ENCODE measurements at places on chromosomes 16 and 17.

- DNase-seq = no peak
Observed at GRCh38 chr16:9136596-9136995, 45.2 kb downstream of the HAPSTR1 start.

DNA sequence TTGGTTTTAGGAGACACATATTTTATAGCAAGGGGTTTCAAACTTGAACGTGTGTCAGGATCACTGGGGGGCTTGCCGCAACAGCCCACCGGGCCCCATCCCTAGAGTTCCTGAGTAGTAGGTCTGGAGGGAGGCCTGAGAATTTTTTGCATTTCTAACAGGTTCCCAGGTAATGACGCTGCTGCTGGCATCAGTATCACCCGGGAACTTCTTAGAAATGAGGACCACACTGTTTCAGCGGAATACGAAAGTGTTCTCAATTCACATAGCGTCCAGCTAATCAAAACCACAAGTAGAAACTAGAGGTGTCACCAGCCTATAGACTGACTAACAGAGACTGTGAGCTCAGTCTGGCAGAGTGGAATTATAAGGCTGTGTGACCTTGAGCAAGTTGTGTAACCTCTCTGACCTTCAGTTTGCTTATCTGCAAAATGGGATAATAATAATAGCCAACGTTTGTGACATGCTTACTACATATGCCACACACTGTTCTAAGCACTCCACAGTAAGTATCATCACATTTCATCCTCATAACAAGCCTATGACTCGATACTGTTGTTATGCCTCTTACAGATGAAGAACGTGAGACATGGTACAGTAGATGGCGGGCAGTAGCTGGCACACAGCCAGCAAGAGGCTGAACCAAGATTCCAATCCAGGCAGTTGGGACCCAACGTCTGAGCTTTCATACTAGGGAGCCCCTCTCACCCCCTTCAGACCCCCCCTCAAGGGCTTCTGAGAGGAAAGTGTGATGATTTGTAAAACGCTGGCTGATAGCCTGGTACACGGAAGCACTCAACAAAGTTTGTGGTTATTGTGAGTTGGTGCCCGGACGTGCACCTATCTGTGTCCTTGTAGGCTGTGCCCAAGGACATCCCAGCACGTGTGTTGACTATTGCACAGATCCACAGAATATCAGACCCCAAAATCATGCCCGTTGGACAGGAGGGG, 4.6 kb upstream of the ICAM2 start:
- DNase-seq = no peak

DNA sequence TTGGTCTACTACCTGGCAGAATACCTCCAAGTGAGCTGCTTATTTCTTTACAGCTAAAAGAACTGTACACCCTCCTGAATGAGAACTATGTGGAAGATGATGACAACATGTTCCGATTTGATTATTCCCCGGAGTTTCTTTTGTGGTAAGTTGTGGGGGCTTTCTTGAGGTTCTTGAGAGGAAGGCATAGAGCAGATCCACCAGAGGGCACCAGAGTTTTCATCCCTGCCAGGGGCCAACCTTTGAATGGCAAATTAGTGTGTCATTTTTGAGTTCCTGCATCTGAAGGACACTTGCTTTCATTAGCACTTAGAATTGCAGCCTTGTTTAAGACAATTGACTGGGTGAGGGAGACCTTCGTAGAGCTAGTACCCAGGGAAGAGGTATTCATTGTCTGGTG, 35.0 kb downstream of the NMT1 start:
- DNase-seq = no peak

GRCh38 chr17:17691468-17692263, 10.4 kb downstream of the RAI1 start:
- no peak for DNase-seq

- DNase-seq = no peak
Observed at GRCh38 chr17:21303441-21304065, 19.0 kb downstream of the MAP2K3 start.

GRCh38 chr17:64773836-64774761, 112.0 kb upstream of the SMURF2 start:
- no peak for DNase-seq

- DNase-seq = no peak
Observed at GRCh38 chr17:27206447-27206846, 87.5 kb upstream of the WSB1 start.

GRCh38 chr17:628089-628941, 86.3 kb downstream of the VPS53 start:
- no peak for DNase-seq

DNA sequence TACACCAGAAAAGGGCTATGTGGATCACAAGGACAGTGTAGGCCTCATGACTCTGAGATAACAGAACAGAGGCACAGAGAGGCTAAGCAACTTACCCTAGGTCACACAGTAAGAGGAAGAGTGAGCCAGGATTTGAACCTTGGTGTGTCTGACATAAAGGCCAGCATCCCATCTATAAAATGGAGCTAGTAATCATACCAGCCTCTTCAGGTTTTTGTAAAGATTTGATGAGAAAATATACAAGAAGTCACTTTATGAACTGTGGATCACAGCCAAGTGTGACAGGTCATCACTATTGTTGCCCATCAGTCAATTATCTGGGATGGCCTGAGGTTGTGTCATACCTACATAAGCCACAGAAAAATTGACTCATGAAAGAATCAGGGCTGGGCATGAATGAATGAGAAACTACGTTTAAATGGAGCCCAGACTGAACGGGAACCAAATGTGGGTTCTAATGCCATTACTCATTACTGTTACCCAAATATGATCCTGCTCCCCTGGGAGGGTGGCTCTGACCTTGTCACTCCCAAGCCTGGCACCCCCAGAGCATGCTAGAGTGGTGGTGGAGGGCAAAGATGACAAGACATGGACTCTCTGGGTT, 21.0 kb downstream of the FBXO39 start:
- no peak for DNase-seq

DNA sequence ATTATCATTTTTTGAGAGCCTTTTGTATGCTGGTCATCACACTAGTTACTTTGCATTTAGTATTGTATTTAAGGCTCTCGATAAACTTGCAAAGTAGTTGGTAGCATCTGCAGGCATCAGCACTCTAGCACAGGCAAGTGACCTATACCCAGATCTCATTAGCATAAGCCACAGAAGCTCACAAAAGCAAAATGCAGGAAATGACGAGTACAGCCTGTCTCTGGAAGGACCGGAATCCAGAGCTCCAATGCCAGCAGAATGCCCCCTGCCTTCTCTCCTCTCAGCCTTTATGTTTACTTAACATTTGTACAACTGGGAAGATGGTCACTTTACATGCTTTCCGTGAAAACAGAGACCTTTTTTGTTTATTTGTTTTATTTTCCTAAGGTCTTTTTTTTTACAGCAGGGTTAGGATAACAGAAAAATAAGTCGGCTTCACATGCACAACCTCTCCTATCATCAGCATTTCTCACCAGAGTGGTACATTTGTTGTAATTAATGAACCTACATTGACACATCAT, 45.4 kb upstream of the MYOCD start:
- DNase-seq = no peak

DNA sequence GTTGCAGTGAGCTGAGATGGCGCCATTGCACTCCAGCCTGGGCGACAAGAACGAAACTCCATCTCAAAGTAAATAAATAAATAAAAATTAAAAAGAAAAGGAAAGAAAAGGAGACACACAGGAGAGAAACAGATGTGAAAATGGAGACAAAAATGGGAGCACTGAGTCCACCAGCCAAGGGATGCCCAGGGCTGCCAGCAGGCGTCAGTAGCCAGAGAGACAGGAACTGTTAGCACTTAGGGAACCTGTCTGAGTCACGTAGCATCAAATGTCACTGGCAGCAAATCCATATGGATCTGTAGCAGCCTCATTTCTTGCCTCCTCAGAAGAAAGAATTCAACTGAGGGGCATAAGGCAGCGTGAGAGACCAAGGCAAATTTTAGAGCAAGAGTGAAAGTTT, 79.7 kb downstream of the CYLD start:
- DNase-seq = no peak

DNA sequence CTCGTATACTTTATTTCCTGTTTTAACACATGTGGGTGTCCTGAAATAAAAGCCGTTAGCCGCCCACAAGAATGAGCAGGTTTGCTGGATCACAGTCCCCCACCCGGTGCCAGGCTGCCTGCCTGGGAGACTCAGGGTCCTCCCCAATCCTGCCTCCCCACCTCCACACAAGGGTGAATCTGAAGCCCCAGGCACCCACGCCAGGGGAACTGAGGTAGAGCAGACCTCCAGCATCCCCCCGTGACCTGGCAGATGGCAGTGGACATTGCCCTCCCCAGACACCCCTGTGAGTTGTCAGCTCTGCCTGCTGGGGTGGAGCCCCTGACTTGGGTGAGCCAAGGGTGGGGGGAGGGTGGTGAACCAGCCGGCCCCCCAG, 114.8 kb downstream of the METRNL start:
- DNase-seq = no peak

Measured in activated T-helper 1 cell treated with anti-CD3 and anti-CD28 coated beads, Interleukin-12 subunit alpha, Interleukin-12 subunit beta, Interleukin-2, Interleukin-4 antibody, amounts not matched to agents 30 ng/mL and 10 ng/mL and 1 ng/mL, durations not matched to agents 14 hours and 24 hours and 36 hours (primary cell).